Temporal lobe (tissue), 4 donors: ENCODE measurements at places on chromosomes 3 and 15. TPM values are rescaled to one million over a fixed set of nuclear protein-coding genes. Genes with fewer than 3 reads are reported as not detected.

C3orf33 gene
- total RNA-seq = 10.1 TPM

HSPBAP1 gene
- 4.9 TPM for total RNA-seq

CCDC71 gene
- total RNA-seq = 13.0 TPM

UBAP1L gene
- total RNA-seq = 2.0 TPM

FRMD4B gene
- total RNA-seq = 49.9 TPM

SH3GL3 gene
- total RNA-seq = 129 TPM

GOLGA8A gene
- 28.8 TPM for total RNA-seq

HHLA2 gene
- total RNA-seq = not detected

LSG1 gene
- total RNA-seq = 26.1 TPM
